ENCODE measurements at places on chromosomes 13 and 19.

- no peaks in the 10 kb centered on the region for H3K27me3 ChIP-seq
- H3K4me3 ChIP-seq = no peak overlapping the region
- H3K27ac ChIP-seq = no peak overlapping the region
- no peak for DNase-seq
Measured at GRCh38 chr13:80931766-80932165, 590.8 kb upstream of the SPRY2 start.

DNA sequence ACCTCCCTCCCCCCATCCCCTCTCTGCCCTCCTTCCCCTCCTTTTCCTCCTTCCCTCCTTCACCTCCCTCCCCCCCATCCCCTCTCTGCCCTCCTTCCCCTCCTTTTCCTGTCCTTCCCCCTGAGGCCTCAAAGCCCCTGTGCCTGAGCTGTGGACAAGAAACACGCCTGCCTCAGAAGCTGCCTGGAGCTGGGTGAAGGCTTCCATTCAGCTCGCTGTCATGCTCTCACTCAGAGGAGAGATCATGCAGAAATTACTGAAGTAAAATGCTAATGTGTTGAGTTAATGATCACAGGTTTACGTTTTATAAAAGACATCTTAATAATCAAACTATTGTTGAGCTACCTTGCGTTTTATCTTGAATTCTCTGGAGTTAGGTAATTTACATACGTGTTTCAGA lies 114.5 kb downstream of the ATP11A start:
- H3K4me1 ChIP-seq = no peaks in the 10 kb centered on the region
- peaks cover 9% of the 10 kb centered on the region for H3K36me3 ChIP-seq
- H3K4me3 ChIP-seq = no peak overlapping the region
- H3K27me3 ChIP-seq = no peaks in the 10 kb centered on the region
- no peak overlapping the region for H3K27ac ChIP-seq

GRCh38 chr13:36887758-36888521 lies 32.1 kb downstream of the SMAD9 start:
- no peaks in the 10 kb centered on the region for H3K4me1 ChIP-seq
- H3K27ac ChIP-seq = no peak overlapping the region
- H3K27me3 ChIP-seq = no peaks in the 10 kb centered on the region
- no peak overlapping the region for H3K4me3 ChIP-seq
- DNase-seq = no peak

DNA sequence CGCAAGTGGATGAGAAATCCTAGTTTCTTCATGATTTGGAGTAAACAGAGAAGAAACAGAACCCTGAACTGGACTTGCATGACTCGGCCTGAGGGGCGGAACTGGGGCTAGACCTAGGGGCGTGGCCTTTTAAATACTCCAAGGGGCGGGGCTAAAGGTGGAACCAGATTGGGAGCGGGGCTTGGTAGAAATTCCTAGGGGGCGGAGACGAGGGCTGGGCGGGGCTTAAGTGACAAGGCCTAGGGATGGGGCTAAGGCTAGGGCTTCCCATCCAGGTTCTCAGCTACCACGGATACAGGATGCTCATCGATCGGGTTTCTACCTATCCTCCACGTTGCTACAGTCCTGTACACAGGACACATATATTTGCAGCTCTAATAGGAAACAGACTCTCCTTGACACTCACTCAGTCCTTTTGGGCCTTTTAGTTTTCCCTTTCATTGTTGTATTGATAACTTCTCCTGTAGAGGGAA lies 372 bp upstream of the ZNF699 start:
- peak overlapping the region; percentile 93 for H3K4me3 ChIP-seq
- H3K36me3 ChIP-seq = peaks cover 3% of the 10 kb centered on the region
- peaks cover 23% of the 10 kb centered on the region for H3K4me1 ChIP-seq
- peak overlapping the region; percentile 96 for H3K27ac ChIP-seq

DNA sequence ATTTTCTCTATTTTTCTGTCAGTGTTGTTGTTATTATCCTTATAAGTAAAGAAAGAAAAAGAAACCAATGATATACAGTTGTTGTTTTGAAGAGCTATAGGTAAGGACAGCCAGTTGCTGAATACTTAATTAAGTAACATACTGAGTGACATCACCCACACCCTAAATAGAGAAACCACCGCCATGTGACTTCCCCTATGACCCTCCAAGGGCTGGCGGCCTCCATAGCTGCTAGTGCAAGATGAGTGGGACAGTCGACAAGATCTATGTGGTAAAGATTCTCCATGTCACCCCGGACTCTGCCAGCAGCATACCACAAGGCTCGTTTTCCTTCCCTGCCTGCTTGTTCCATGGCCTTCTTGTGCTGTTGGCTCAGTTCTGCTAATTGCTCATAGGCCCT lies 221.1 kb downstream of the DNAJC15 start:
- DNase-seq = no peak
- H3K27me3 ChIP-seq = no peaks in the 10 kb centered on the region
- H3K4me3 ChIP-seq = no peak overlapping the region
- no peak overlapping the region for H3K27ac ChIP-seq

DNA sequence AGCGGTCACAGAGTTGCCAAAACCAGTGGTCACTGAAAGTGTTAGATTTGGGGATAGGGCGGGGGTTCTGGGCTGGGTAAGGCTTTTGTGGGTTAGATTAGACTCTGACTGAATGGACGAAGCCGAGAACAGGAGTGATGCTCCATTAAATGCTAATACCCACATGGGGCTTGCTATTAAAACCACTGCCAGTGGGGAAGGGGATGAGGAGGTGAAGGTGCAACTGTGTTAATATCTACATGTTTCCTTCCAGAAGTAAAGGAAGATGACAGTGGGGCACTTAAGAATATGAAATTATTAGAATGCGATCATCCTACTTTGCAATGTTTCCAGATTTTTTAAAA lies 573 bp upstream of the ZNF614 start:
- H3K27ac ChIP-seq = peak overlapping the region; percentile 89
- peak overlapping the region; percentile 96 for H3K4me3 ChIP-seq
- no peak for DNase-seq

GRCh38 chr19:32415246-32415645 lies 9.7 kb downstream of the DPY19L3 start:
- DNase-seq = no peak
- H3K4me1 ChIP-seq = no peaks in the 10 kb centered on the region
- no peak overlapping the region for H3K4me3 ChIP-seq

GRCh38 chr19:14048443-14049153 lies 13.3 kb downstream of the PALM3 start:
- peak; percentile 73 for DNase-seq
- peak overlapping the region; percentile 39 for H3K27ac ChIP-seq
- peaks cover 54% of the 10 kb centered on the region for H3K36me3 ChIP-seq
- H3K4me1 ChIP-seq = peaks cover 5% of the 10 kb centered on the region
- no peaks in the 10 kb centered on the region for H3K27me3 ChIP-seq

GRCh38 chr19:1066748-1067340 lies at the start of gene ARHGAP45:
ARHGAP45 (plus strand) TSS chr19:1067167; CDS start chr19:1067406, 239 bp downstream.
- peak within 1 kb of the TSS; percentile 85 for H3K4me3 ChIP-seq
- peak; percentile 88 for DNase-seq
- no peaks in the 10 kb centered on the region for H3K27me3 ChIP-seq
- peaks cover 59% of the 10 kb centered on the region for H3K4me1 ChIP-seq

GRCh38 chr19:23075031-23075733 lies 41.6 kb upstream of the ZNF730 start:
- no peaks in the 10 kb centered on the region for H3K36me3 ChIP-seq
- no peak overlapping the region for H3K27ac ChIP-seq
- no peaks in the 10 kb centered on the region for H3K4me1 ChIP-seq
- no peaks in the 10 kb centered on the region for H3K27me3 ChIP-seq
- H3K4me3 ChIP-seq = no peak overlapping the region
- no peak for DNase-seq

GRCh38 chr19:8333767-8334457 lies 9.2 kb downstream of the KANK3 start:
- H3K4me3 ChIP-seq = no peak overlapping the region
- no peaks in the 10 kb centered on the region for H3K36me3 ChIP-seq
- H3K27me3 ChIP-seq = peaks cover 9% of the 10 kb centered on the region
- H3K4me1 ChIP-seq = peaks cover 7% of the 10 kb centered on the region

GRCh38 chr13:21079761-21080592 lies 18.6 kb upstream of the LATS2 start:
- no peak overlapping the region for H3K27ac ChIP-seq
- H3K4me3 ChIP-seq = no peak overlapping the region
- DNase-seq = no peak
- H3K36me3 ChIP-seq = no peaks in the 10 kb centered on the region

DNA sequence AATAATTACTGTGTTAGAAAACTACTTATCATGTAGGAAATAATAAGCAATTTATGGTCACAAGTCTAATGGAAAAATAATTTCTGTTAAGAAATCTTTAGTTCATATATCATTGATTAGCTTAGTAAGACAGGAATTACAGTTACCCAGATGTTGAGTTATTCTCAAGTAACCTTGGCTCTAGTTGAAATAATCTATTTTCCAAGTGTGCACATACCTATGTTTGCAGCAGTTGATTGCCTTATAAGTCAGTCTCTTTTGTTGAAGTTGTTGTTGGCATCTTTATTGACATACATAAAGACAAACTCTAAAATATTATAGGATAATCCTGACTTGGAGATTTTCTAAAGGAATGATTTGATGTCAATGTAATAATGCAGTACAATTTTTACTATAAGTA lies 511.4 kb upstream of the KLF12 start:
- H3K27me3 ChIP-seq = no peaks in the 10 kb centered on the region
- no peak overlapping the region for H3K4me3 ChIP-seq
- no peak overlapping the region for H3K27ac ChIP-seq
- no peaks in the 10 kb centered on the region for H3K4me1 ChIP-seq
- DNase-seq = no peak

GRCh38 chr13:51050021-51050830 lies 60.8 kb downstream of the C13orf42 start:
- H3K27me3 ChIP-seq = no peaks in the 10 kb centered on the region
- H3K4me1 ChIP-seq = no peaks in the 10 kb centered on the region
- DNase-seq = no peak
- no peaks in the 10 kb centered on the region for H3K36me3 ChIP-seq

GRCh38 chr19:29211562-29212355 lies 1.2 kb downstream of the UQCRFS1 start:
- H3K27ac ChIP-seq = peak overlapping the region; percentile 88
- DNase-seq = no peak
- no peaks in the 10 kb centered on the region for H3K27me3 ChIP-seq

DNA sequence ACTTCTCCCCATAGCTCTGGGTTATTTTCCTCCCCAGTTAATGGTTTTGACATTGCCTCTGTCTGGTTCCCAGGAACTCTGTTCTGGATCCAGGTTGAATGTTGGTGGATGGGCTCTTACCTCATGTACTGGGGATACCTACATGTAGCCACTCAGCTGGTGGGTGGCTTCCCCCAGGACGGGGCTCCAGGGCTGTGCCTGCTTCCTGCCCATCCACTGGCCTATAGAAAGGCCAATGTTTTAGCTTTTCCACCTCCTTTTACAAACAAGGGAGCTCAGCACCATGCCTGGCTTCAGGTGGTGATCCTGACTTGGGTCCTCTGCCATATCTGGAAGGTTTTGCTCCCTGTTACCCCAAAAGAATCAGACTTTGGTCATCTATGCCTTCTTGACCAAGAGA lies 120.2 kb downstream of the AKAP11 start:
- H3K4me3 ChIP-seq = no peak overlapping the region
- no peaks in the 10 kb centered on the region for H3K27me3 ChIP-seq
- DNase-seq = no peak
- H3K27ac ChIP-seq = peak overlapping the region; percentile 55

- H3K36me3 ChIP-seq = peaks cover 56% of the 10 kb centered on the region
- no peak overlapping the region for H3K4me3 ChIP-seq
- no peaks in the 10 kb centered on the region for H3K27me3 ChIP-seq
- no peak overlapping the region for H3K27ac ChIP-seq
- no peaks in the 10 kb centered on the region for H3K4me1 ChIP-seq
Measured at GRCh38 chr19:18460900-18461299, 23.0 kb upstream of the ISYNA1 start.

DNA sequence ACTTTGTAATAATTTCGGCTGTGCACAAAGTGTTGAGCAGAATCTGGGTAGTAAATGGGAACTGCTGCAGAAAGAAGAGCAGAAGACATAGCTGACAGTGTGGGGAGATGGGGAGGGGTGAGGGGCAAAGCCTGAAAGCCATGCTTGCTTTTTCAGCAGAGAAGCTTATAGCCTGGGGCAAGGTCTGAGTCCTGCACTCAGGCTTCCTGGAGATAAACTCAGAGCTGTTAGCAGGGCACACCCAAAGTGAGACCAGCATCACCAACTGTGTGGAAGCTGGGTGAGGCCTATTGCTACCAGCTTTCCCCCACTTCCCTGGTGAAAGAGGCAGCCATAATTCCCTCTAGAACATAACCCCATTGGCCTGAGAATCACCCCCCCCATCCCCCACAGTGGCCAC lies 15.6 kb upstream of the LHFPL6 start:
- no peak overlapping the region for H3K4me3 ChIP-seq
- H3K27ac ChIP-seq = no peak overlapping the region
- H3K36me3 ChIP-seq = no peaks in the 10 kb centered on the region
- no peaks in the 10 kb centered on the region for H3K27me3 ChIP-seq
- H3K4me1 ChIP-seq = no peaks in the 10 kb centered on the region

All from CD4-positive, alpha-beta memory T cell (primary cell).